CD4-positive, alpha-beta T cell treated with Interleukin-17A for 4 hours (primary cell): ENCODE measurements at places on chromosomes 12 and 14.

DNA sequence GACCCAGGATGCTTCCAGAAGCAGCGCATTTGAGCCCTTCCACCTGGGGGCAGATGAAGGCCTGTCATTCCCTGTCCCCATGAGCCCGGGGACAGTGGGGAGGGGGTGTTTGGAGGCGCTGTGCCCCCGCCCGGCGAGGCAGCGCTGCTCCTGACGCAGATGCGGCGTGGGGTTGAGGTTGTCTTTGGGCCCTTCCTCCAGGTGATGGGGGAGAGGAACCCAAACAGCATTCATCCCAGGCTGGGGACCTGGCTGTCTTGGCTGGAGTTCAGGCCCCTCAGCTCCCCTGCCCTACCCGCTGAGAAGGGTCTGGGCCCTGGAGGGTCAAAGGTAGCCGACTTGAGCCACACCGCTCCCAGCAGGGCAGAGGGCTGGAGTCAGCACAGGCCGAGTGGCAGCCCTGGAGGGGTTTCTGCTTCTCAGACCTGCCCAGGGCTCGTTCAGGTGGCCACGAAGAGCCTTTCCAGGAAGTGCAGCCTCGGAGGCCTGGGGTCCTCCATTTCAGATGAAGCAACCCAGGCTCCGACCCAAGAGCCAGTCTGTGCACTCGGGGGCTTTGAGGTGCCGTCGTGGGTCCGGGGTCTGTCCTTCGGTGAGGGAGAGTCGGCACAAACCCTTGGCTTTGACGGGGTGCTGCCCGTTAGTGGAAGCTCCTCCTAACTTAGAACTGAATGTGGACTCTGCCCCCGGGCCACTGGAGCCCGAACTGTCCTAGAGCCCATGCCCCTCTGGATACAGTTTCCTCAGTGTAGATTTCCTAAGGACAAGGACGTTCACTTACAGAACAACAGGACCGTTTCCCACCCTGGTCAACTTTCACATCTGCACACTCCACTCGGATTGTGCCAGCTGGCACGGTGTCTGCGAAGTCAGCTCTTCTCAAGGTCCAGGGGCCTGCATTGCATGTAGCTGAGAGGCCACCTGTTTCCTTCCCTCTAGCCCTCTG is 16.1 kb downstream of the ACADS start:
- DNase-seq = no peak

- DNase-seq = no peak
These were observed 797.4 kb downstream of the RPS29 start for GRCh38 chr14:48788771-48789170.

DNA sequence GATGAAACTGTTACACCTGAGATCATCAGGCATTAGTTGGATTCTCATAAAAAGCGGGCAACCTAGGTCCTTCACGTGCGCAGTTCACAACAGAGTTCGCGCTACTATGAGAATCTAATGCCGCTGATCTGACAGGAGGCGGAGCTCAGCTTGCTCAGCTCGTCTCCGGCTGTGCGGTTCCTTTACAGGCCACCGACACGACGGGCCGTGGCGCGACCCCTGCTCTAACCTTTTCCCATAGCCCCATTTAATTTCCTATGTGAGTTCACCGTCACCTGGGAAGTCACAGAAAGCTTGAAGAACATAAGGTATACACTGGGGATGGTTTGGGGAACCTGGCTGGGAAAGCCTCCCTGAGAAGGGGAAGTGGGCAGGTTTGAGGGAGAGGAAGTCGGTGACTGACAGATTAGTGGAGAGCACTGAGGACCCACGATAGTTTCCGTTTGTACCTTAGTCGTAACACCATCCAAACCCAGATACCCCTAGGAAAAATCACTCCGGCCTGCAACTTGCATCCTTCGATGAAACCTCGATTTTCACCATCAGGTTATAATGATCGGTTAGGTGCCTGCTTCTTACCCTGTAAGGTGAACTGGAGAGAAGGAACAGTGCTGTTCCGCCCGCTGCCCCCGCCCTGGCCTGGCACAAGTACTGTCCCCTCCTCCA is 2.8 kb upstream of the AAAS start:
- DNase-seq = peak; percentile 75

DNA sequence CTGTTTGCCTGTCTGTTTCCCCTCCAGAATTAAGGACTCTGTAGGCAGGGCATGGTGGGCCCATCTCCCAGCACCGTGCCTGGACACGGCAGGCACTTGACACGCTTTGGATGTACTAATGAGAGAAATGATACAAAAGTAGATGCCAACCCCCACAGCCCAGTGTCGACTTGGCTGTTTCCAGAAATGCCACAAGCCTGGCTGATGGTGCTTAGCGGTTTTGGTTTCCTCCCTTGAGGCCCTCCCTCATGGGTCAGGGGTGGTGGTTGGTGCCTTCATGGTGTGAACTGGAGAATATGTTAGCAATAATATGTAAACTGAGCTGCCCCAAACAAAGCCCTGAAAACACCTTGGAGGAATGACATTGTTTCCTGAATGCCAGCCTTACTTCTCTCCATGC is 55.5 kb upstream of the ESRRB start:
- no peak for DNase-seq

DNA sequence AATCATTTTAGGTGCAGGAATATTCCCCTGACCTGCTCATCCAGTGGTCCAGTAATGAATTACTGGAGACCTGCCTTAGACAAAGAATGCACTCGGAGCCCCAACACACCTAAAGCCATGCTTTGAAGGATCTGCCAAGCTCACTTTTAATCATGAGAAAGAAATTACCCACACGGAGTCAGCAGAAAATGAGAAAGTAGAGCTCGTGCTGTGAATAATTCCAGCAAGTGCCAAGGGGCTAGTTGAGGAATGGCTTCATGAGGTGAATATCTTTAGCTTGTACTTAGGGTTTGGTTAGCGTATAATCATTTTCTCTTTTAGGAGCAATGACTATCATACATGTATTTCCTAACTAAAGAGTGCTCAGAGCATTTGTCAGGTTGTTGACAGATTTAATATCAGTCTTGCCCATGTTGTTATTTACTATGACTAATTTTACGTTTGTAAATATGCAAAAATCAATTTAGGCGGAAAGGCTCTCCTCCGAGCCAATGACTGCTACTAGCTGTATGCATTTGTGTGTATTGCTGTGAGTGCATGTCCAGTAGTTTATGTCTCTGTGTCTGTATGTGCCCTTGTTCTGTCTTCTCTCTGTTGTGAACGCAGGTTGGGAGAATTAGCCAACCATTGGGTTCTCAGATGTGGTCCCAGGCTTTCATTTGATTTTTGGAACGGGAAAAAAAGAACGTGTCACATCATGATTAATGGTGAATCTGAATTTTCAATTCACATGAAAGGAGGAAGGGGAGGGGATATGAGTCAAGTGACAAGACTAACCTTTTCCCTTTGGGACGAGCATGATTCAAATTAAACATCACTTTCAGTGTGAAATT is 98.4 kb downstream of the RMST start:
- no peak for DNase-seq

DNA sequence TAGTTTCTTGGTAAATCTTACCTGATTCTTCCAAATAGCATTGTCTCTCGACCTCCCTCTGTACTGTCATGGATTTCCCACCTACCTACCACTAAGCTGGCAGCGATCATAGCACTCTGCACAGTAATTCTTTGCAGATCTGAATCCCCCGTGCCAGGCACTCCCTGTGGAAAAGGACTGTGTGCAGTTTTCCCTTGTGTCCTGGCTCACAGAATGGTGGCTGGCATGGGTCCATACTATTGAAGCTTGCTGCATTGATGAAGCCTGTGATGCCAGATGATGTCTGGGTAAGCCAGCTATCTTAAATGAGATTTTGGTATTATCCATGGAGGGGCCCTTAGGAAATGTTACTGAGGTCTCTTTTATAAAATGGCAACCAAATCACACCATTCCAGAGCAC is 135.7 kb downstream of the RPAP3 start:
- DNase-seq = no peak

DNA sequence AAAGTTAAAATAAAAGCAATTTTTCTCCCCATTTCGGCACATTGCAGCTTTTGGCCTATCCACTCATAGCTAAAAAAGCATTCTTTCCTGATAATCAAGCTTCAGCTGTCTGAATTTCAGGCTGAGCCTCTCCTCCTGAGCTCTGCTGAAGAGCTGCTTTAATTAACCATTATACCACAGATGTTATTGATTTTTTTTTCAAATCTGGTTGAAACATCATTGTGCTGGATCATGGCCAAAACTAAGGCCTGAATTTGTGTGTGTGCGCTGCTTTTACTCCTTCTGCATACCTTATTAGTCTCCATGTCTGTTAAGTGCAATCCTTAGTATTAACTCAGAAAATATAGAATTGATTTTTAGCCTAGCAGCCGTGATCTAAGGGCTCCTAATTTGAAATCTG is 52.3 kb downstream of the MBIP start:
- no peak for DNase-seq

DNA sequence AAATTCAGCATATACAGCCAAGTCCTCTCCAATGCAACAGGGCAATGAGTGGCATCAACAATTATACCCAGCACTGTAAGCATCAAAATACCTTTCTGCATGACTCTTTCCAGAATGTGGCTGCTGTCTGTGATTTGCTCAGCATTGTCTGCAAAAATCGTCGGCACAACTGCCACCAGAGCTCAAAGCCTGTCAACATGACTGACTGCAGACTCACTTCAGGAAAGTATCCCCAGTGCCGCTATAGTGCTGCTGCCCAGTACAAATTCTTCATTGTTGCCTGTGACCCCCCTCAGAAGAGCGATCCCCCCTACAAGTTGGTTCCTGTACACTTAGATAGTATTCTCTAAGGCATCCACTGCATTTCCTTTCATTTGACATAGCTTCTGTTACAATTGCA is 735 bp downstream of the RNASE6 start:
- DNase-seq = peak; percentile 22

DNA sequence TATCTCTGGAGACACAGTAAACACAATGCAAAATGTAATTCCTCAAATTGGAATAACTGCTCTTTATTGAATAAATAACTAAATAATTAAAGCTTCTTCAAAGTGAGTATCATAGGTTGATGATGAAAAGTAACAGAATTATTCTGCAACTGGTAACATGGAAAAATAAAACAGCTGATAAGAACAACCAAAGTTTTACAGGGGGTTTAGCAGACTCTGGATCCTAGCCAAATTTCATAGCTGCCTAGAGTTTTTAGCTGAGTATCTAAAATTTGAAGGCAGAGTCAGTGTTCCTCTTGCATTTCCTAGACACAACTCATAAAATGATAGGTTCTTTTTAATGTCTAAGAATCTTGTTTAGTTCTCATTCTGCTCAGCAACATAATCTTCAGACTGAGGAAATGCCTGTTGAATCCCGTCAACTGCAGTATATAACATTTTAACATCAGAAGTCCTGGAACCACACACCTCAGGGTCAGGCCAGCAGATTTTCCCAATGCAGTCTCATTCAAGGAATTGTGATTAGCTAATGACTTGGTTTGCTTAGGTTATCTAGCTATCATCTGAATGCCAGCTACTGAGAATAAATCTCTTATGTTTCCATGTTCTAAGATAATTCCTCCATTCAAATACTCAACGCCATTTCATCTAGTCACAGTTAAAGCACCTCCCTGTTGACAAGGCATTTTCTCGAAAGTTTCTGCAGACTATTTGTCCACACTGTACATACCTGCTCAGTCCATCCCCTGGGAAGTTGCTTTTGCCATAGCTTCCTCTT is 411.6 kb downstream of the BCAT1 start:
- DNase-seq = no peak

- no peak for DNase-seq
These were observed 367.6 kb downstream of the RPS29 start for GRCh38 chr14:49218436-49219092.

- DNase-seq = no peak
These were observed 4.5 kb upstream of the RPGRIP1 start for GRCh38 chr14:21275261-21275858.

- no peak for DNase-seq
These were observed 106.6 kb upstream of the NCOR2 start for GRCh38 chr12:124673801-124674617.

- no peak for DNase-seq
These were observed 93.6 kb upstream of the FERMT2 start for GRCh38 chr14:53044486-53044885.

- no peak for DNase-seq
These were observed 15.1 kb downstream of the NDUFA9 start for GRCh38 chr12:4663971-4664505.

DNA sequence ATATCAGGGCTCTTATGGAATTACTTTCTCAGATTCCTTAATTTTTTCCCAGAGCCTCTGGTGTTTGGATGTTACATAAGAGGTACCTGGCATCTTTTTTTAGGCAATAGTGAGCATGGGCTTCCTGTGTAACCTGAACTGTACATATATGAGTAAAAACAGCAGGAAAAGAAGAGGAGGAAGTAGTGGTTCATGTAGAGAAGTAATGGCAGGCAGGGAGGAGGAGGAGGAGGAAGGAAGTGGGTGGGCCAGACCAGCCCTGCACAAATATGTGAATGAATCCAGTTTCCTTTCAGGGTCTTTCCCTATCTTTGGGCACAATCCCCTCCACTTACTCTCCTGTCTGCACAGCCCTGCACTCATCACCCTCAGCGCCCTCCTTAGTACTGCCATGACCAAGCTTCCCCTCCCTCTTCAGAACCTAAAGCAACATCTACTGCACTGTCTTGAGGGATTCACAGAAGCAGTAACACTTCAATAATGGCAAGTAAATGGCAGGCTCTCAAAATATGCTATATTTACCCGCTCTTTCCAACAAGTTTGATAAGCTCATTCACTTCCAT is 40.9 kb upstream of the GSG1 start:
- DNase-seq = peak; percentile 34

DNA sequence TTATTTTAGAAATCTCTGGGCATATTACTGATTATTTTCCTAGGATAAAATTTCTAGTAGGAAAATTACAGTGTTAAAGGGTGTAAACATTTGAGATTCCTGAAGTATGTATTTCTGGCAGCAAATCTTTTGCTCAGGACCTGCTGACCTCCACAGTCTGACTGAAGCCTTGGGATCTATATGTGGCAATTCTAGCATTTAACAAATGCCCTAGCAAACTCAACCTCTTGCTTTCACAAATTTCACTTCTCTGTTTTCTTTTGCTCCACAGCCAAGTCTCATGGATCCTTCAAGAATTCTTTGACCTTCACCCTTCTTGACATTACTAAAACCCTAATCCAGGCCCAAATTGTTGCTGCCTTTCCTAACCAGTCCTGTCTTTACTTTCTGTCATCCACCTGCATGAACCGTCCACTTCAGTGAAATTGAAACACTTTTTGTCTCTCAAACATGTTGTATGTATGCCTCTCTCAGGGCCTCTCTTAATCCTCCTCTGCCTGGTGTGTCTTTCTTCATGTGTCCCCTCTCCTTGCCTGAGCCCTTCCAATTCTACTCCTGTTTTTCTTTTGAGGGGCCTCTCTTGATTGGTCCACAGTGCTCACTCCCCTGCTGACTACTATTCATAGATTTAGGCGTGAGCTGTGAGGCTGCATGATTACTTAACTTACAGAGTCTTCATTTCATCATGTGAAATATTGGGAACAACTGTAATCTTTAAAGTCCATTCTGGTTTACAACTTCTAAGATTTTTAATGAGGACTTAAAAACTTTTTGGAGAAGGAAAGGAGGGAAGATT is 5.1 kb upstream of the DYRK4 start:
- DNase-seq = no peak
